ENCODE measurements at places on chromosomes 6 and 20.
A peak's percentile ranks its signal among the peaks of the same experiment; 100 is the strongest.

- no peak for DNase-seq
Measured at GRCh38 chr20:42611889-42612837, 577.5 kb downstream of the PTPRT start.

- no peak for DNase-seq
Measured at GRCh38 chr6:37889051-37889450, 69.5 kb downstream of the ZFAND3 start.

DNA sequence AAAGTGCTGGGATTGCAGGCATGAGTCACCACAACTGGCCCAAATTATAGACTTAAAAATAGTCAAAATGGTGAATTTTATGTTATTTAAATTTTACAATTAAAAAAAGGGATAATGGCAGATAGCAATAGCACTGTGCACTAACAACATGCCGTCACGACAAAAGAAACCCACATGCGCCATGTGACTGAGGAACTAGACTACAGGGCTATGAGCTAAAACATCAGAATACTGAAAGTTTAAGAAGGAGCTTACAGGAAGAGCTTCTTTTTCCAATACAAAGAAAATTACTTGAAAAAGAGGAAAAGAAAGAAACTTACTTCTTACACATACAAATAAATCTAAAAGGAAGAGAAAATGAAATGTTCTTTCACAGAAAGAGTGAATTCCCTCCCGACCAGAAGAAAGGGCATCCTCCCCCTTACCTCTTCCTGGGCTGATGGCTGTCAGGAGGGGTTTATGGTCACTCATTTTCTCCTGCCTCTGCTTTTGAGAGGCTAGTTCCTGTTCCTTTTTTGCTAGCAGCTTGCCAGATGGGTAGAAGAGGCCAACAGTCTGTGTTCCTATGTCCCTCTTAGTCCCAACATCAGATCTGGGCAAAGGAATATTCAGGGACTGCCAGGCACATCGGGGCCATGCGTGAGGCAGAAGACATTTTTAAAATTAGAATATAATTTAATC is 54.5 kb downstream of the DZANK1 start:
- no peak for DNase-seq

DNA sequence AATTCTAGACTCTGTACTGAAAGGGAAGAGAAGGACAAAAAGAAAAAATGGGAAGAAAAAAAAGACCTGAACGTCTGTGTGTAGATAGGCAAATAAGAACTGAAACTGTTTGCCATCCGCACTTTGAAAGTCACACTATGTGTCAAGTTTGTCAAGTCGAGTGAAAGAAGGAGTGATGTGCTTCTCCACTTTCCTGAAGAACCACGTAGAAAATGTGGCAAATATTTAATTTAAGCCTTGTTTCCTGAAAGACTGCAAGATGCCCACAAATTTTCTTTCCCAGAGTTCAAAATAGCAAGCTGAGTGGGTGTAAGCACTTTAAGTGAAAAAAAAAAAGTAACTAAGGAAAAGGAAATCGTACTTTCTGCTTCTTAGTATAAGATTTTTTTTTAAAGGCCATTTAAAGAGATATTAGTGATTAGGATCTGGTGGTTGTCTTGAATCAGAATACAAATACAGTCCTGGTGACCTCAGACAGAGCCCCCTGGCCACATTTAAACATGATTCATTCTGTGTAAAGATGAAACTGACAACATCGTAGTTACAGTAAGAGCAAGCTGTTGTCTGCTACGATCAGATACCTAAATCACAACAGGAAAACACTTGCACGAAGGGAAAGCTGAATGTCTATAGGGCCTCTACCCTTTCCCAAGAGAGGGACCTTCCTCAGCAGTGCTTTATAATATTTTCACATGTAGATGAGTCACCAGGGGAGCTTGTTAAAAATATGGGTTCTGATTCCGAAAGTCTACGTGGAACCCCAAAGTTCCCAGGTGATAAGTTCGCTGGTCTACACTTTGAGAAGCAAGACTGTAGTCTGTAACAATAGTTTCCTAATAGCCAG is 102.3 kb downstream of the HIVEP2 start:
- peak; percentile 60 for DNase-seq

DNA sequence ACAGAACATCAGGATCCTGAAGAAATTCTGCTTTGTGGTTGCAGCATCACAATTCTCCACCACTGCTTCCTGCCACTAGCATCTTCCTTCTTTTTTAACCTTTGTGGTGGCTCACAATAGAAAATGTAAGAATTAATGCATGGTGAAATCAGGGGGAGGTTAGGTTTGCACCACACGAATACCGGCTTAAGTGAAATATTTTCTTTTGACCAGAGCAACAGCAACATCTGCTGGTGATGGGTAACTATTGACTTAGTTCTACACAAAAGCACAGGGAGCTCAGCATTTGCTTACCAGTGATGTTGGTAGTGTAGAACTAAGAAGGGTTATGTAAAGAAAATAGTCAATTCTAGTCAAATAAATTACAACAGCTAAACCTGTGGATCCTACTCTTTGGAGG is 280.5 kb downstream of the SYNE1 start:
- peak; percentile 12 for DNase-seq

DNA sequence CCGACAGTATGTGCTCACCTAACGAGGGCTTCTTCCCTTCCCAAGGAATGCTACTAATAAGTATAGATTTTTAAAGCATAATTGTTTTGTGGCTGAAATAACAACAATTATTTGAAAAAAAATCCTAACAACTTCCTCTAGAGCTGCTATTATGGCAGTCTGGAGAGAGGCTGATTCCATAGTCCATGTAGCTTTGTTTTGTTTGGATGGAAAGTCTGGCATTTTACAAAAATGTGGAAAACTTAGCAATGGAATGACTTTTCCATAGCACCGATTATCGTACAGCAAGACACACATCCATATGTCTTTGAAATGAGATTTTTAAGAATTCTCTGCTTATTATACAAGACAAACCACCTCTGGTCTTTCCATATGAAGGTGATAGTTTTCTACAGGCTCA is 252.4 kb upstream of the TAB2 start:
- DNase-seq, result no peak

- no peak for DNase-seq
Measured at GRCh38 chr6:153162646-153163045, 31.6 kb upstream of the RGS17 start.

DNA sequence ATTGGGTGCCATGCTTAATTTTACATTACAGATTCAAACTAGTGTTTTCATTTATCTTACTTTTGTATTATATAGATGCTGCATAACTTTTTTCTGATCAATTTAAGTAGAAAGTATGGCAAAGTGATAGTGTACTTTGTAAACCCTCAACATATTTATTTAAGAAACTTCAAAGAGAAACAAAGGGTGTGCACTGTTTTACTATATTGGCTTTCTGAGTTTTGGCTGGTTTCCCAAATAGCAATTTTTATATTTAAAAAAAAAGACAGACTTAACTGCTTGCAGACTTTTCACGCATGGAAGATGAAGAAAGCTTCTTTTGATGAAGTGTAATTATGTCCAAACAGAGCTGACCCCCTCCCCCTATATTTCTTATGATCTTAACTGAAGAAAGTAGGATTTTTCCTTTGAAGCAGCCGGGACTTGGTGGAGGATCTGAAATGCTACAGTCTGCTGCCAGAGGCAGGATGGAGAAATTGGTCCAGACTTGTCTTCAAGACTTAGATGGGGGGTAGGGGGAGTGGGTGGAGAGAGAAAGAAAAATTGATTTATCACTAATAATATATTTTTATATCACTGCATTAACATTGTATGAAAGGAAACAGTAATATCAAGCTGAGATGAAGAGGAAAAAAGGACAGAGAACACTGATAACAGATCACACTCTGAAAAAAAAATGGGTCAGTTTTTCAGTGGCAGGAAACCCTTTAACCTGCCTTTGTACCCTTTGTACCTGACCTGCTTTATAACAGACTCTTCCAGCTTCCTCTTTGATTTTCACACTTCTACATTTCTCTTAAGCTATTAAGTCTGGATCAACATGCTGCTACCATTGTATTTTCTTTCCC is 56.0 kb upstream of the SUPT3H start:
- DNase-seq, result peak; percentile 50

GRCh38 chr6:1636971-1637871 is 27.5 kb downstream of the FOXC1 start:
- DNase-seq, result no peak

- DNase-seq, result no peak
Measured at GRCh38 chr20:56217829-56218228, 30.7 kb upstream of the MC3R start.

GRCh38 chr6:110415086-110415916 is at the start of gene DDO:
Gene DDO (minus strand): TSS chr6:110415575. CDS start chr6:110413462, 2,113 bp downstream.
- no peak for DNase-seq

DNA sequence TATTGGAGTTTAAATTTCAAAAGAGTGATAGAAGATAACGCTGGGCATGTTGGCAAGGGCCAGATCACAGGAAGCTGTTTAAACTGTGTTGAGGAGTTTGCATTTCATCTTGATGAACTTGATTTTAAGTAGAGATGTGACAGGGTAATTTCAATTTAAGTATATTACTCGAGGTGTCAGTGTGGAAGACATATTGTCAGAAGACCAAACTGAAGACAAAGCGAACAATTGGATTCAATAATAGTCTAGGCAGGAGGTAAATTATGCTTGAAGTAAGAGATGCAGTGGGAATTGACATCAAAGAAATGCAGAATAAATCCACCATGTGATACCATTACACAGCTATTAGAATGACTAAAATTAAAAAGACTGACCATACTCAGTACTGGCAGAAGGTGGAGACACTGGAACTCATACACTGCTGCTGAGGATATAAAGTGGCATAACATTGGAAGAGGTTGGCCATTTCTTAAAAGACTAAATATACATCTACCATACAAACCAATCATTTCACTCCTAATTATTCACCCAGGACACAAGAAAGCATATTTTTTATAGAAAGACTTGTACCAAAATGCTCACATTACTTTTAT is 240.8 kb downstream of the ARHGAP18 start:
- DNase-seq, result no peak

DNA sequence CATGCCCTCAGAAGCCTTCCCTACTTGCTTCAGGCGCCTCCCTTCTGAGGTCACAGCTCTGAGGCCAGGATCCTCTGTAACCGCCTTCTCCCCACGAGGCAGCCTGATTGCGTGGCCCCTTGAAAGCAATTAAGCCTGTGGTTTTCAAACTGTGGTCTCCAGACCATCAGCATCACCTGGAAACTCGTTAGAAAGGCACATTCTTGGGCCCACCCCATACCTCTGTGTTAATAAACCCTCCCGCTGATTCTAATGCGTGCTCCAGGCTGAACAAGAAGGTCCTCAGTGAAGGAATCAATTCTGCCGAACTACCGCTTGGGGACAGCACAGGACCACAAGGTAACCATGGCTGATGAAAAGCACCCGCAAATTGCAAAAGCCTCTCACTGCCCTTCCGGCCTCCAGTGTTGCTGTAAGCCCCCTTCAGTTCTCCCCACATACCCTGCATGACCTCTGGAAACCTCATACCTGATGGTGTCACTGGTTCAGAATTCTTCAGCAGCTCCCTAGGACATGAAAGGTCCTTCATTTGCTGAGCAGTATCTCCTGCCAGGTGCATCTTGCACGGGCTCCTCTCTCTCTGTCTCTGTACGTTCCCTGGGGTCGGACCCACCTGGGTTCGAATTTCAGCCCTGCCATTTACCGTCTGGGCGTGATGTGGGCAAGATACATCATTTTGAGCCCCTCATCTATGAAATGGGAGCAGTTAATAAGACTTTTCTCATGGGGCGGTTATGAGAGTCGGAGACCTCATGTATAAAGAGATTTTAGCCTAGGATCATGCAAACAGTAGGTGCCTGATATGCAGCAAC is 93.3 kb upstream of the RNF24 start:
- DNase-seq, result peak; percentile 54

- no peak for DNase-seq
Measured at GRCh38 chr20:25858495-25859425, 162.1 kb upstream of the ZNF337 start.

DNA sequence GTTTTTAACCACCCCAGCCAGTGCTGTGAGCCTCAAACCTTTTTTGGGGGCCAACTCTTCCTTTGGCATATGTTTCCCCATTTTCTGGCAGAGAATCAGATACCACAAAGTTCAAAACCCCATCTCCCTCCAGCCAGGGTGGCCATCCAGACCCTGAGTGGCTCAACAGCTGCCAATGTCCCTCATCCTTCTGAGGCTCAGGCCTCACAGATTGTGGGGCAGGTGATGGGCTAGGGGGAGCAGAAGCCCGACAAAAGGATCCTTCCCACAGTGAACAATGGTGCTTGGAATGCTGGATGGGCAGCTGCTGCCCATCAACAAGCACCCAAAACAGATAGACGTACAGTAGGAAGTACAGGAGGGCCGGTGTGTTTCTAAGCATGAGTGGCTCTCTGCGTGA is 42.6 kb upstream of the IL17A start:
- DNase-seq, result no peak

DNA sequence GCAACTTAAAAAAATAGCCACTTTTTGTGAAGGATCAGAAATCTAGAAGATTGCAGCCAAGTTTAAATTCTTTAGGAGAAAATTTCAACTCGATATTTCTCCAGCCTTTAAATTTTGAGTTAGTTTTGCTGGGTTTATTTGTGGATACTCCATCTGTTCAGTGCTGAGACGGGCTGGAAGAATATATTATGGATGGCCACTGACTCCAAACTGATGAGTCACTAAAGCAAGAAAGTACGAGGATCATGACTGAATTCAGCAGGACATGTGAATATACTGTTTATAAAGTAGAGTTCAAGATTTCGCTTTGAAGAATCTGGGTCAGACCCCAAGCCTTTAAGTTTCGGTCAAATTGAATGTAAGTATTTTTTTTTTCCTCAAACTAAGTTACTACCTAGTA is 199.5 kb downstream of the ADGRB3 start:
- DNase-seq, result no peak

DNA sequence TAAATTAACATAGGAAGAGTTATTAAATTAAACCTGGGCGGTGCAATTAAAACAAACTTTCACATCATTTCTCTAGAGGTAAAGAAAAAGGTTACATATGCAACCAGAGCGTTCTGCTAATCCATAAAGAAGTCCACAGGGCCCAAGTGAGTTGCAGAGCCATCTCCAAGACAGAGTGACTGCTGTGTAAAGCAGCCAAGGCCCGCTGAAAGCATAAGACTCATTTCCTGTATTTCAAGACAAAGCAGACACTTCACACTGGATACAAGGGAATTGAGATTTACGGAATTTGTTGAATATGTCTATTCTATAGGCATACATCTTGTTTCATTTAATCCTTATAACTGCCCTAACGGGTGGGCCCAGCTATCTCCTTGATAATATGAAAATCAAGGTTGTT is 422.8 kb downstream of the CBLN4 start:
- DNase-seq, result no peak

- DNase-seq, result no peak
Measured at GRCh38 chr6:116265041-116265829, 11.4 kb upstream of the TSPYL4 start.

GRCh38 chr6:156400487-156400886 is 376.7 kb upstream of the ARID1B start:
- no peak for DNase-seq

All from central memory CD4-positive, alpha-beta T cell (primary cell).